ENCODE measurements at places on chromosomes 4 and X. TPM values are rescaled to one million over a fixed set of nuclear protein-coding genes. Genes with fewer than 3 reads are reported as not detected.

CRMP1 gene
- 0.31 TPM for total RNA-seq

CFI gene
- not detected for total RNA-seq

PRDM8 gene
- total RNA-seq, result 13.7 TPM

DCAF4L1 gene
- total RNA-seq, result 0.24 TPM

IL1RAPL1 gene
- total RNA-seq, result not detected

- no peak overlapping the region for H3K4me3 ChIP-seq
- H3K27ac ChIP-seq, result no peak overlapping the region
- DNase-seq, result no peak
- no peaks in the 10 kb centered on the region for H3K27me3 ChIP-seq
- H3K36me3 ChIP-seq, result no peaks in the 10 kb centered on the region
These were observed 175.0 kb downstream of the TENM3 start for GRCh38 chr4:182418054-182418734.

DNA sequence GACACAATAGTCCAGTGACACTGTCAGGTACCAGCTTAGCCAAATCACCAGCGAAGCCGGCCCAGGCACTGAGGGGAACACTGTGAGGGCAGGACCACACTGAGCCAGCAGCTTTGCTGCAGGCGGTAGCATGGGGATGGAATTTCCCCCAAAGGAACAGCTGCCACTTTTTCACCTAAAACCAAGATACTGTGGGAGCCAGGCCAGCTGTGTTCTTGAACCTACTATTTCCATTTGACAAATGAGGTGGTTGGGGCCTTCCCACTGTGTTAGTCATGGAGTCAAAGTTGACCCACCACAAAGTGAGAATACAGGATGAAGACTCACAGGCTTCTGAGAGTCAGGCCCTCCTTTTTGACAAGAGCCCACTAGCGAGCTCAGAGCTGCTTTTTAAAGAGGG is 70.7 kb upstream of the SH3RF1 start:
- no peaks in the 10 kb centered on the region for H3K4me1 ChIP-seq
- H3K36me3 ChIP-seq, result no peaks in the 10 kb centered on the region
- H3K4me3 ChIP-seq, result no peak overlapping the region
- H3K27me3 ChIP-seq, result no peaks in the 10 kb centered on the region
- DNase-seq, result no peak

- no peaks in the 10 kb centered on the region for H3K4me1 ChIP-seq
- H3K27ac ChIP-seq, result no peak overlapping the region
- DNase-seq, result no peak
- H3K4me3 ChIP-seq, result no peak overlapping the region
- no peaks in the 10 kb centered on the region for H3K36me3 ChIP-seq
These were observed 96.5 kb upstream of the DHX15 start for GRCh38 chr4:24680746-24681448.

GRCh38 chrX:119095936-119096335 is 23.1 kb downstream of the CT47C1 start:
- H3K27ac ChIP-seq, result no peak overlapping the region
- no peaks in the 10 kb centered on the region for H3K36me3 ChIP-seq
- H3K27me3 ChIP-seq, result no peaks in the 10 kb centered on the region
- no peak overlapping the region for H3K4me3 ChIP-seq

GRCh38 chrX:150574559-150575418 is 6.4 kb downstream of the MTM1 start:
- peak overlapping the region; percentile 42 for H3K4me3 ChIP-seq
- no peaks in the 10 kb centered on the region for H3K27me3 ChIP-seq
- H3K4me1 ChIP-seq, result peaks cover 68% of the 10 kb centered on the region
- no peak for DNase-seq
- no peaks in the 10 kb centered on the region for H3K36me3 ChIP-seq

DNA sequence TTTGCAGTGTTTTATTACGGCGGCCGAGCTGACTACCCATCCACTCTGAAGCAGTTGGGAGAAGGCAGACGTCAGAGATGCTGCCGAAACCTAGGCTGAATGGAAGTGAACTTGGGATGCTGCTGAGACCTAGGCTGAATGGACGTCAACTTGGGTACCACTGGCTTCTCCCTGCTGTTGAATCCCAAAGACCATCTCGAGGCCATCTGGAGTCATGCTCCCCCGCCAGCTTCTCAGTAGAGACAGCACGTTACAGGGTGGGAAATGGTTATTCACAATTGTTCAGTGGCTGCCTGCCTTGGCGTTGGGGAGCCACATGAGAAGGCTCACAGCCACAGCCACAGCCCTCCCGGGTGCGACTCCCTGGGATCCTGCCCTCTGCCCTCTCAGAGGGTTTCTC is 40.9 kb downstream of the P2RY8 start:
- peaks cover 5% of the 10 kb centered on the region for H3K4me1 ChIP-seq
- H3K36me3 ChIP-seq, result peaks cover 30% of the 10 kb centered on the region
- H3K27ac ChIP-seq, result no peak overlapping the region
- H3K4me3 ChIP-seq, result no peak overlapping the region

DNA sequence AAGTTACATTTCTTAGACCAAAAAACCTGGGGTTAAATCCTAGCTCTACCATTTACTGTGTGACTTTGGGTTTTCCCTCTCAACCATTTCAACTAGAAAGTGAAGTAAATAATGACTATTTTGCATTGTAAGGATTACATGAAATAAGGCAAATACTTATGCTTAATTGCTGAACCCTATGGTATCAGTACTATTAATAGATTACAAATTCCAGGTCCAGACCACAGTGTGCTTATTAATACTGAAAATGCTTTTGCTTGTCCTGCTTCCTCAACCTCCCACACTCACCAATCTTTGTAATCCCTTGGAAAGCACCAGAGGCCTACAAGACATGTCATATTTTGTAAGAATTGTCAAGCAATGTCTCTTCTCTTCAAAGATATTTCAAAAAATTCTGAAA is 456.5 kb downstream of the SPOCK3 start:
- no peaks in the 10 kb centered on the region for H3K4me1 ChIP-seq
- H3K36me3 ChIP-seq, result no peaks in the 10 kb centered on the region
- no peak for DNase-seq

DNA sequence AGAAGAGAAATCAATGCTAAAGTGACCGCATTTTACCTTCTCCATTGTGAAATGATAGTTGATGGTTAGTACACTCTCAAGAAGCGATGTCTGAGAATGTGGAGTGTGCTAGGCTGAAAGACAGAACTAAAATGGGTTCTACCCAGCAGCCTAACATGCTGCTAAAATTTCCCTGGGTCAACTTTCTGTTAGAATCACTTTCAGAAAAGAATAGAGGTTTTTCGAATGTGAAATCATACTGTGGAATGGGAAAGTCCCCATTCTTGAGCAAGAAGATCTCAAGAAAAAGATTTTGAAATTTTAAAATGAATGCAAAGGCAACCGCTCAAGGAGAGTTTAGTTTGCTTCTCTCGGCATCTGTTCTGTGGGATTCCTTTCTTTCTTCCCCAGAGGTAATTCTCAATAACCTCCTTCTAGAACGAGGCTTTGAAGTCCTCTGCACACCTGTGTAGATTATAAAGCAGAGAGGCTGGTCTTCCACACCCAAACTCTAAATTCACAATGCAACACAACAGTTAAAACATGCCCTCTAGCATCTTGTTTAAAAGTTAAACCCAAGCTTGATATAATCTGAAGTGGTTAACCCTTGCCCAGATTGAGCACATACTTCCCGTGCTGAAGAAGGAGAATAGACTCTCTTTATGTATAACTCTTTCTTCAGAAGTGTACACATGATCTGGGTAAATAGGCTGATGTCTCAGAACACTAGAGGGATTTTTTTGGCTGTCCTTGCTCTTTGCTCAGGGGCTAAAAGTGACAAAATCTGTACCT is 208.7 kb upstream of the KLF3 start:
- no peak overlapping the region for H3K4me3 ChIP-seq
- no peaks in the 10 kb centered on the region for H3K36me3 ChIP-seq
- H3K4me1 ChIP-seq, result no peaks in the 10 kb centered on the region
- no peaks in the 10 kb centered on the region for H3K27me3 ChIP-seq

DNA sequence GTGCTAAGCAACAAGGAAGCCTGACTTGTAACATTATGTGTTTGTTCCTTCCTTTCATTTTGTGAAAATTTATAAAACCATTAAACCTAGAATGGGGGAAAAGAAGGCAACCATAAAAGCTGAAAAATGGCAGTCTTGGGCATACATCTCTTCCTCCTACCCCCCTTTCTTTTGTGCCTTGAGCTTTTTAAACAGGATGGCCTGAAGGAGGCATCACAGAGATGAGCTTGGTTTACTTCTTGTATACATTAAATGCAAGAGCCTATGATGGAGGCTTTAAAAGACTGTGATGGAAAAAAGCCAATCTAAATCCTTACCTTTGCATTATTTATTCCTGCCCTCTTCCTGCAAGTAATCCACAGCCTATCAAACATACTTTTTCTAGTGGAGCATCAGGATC is 36.2 kb upstream of the ADH7 start:
- H3K36me3 ChIP-seq, result no peaks in the 10 kb centered on the region
- no peak overlapping the region for H3K27ac ChIP-seq
- H3K4me1 ChIP-seq, result no peaks in the 10 kb centered on the region
- H3K4me3 ChIP-seq, result no peak overlapping the region
- no peak for DNase-seq

DNA sequence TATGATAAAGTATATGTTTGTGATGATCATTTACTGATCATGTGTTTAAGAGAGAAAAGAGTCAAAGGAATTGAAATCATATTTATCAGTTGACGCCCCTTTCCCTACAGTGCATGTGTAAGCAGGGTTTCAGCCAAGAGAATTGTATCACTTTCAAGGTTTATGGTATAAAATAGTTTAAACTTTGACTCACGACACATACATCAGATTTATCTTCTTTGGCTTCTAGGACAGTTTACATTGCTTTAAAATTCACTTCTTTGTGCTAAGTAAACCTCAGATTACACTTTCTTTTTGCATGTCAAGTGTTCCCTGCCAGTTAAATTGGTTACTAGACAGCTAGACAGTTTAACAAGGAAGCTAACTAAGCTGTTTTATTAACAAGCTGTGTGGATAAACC is 86.3 kb upstream of the MYOZ2 start:
- H3K36me3 ChIP-seq, result no peaks in the 10 kb centered on the region
- H3K4me3 ChIP-seq, result no peak overlapping the region
- no peak overlapping the region for H3K27ac ChIP-seq
- no peaks in the 10 kb centered on the region for H3K4me1 ChIP-seq
- no peaks in the 10 kb centered on the region for H3K27me3 ChIP-seq

GRCh38 chrX:151970661-151971060 is 3.8 kb downstream of the GABRE start:
- H3K4me3 ChIP-seq, result no peak overlapping the region
- H3K36me3 ChIP-seq, result no peaks in the 10 kb centered on the region
- no peak for DNase-seq
- H3K27me3 ChIP-seq, result no peaks in the 10 kb centered on the region
- H3K27ac ChIP-seq, result no peak overlapping the region
- no peaks in the 10 kb centered on the region for H3K4me1 ChIP-seq

DNA sequence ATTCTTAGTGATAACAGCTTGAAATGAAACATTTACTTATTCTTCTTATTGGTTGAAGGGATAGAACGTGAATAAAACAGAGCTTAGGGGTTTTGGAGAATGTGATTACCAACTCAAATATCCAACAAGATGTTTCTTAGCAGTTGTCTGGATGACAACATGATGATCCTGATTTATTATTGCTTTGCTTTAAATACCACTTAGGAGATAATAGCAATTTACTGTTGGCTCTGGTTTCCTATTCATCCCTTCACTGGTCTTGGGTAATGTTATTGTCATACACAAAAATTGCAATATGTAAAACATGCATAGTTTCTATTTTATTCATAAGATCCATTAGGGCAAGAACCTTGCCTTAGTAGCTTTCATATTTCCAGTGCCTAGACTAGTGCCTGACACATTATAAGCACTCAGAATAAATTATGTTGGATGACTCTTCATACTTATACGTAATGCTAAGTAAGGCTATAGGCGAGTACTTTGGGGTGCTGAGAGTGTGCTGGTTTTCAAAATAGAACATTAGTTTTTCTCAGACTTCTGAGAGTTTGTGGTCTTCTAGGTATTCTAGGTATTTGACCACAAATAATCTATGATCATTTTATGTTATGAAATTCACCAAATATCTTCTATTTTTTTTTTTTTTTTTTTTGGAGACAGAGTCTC is 58.6 kb upstream of the PGRMC2 start:
- H3K4me3 ChIP-seq, result no peak overlapping the region
- H3K36me3 ChIP-seq, result no peaks in the 10 kb centered on the region
- no peak for DNase-seq
- no peaks in the 10 kb centered on the region for H3K27me3 ChIP-seq

DNA sequence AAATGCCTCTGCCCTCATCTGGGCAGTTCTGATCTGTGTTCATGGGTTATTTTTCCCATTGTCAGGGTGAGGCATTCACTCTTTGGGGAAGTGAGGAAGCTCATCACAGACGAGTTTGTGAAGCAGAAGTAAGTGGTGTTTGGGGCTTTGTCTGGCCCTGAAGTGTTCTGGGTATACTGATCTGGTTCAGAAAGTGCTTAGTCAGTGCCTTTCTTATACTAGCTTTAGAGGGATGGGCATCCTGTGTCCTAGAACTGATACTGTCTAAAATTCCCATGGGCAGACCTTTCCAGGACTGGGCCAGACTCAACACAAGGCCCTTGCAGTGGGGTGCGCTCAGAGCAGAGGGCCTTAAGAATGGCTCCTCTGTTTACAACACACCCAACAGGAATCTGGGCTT is 6.4 kb downstream of the TRO start:
- DNase-seq, result no peak
- H3K27ac ChIP-seq, result no peak overlapping the region
- H3K4me3 ChIP-seq, result no peak overlapping the region
- H3K27me3 ChIP-seq, result no peaks in the 10 kb centered on the region

- H3K4me1 ChIP-seq, result no peaks in the 10 kb centered on the region
- no peak overlapping the region for H3K27ac ChIP-seq
- no peak for DNase-seq
- H3K36me3 ChIP-seq, result no peaks in the 10 kb centered on the region
These were observed 1071.8 kb downstream of the FAT4 start for GRCh38 chr4:126386512-126386911.

GRCh38 chr4:76977736-76978350 is 28.3 kb downstream of the SEPTIN11 start:
- H3K4me1 ChIP-seq, result peaks cover 17% of the 10 kb centered on the region
- H3K36me3 ChIP-seq, result no peaks in the 10 kb centered on the region
- H3K27me3 ChIP-seq, result no peaks in the 10 kb centered on the region
- no peak overlapping the region for H3K4me3 ChIP-seq
- no peak overlapping the region for H3K27ac ChIP-seq

DNA sequence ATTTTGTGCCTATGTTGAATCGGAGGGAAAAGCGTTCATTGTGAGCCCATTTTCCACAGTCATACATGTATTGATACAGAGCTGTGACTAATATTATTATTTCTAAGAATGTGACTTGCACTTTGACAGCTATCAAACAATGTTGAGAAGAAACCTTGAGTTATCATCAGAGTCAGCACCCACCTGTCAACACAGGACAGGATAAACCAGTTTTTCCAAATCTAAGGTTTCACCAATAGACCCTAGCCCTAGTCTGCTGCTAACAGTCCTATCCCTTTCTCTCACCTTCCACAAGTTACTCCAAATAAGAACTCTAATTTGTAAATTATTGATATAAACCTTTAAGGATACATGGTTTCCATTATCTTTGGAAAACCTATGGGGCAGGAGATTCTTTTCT is 47.7 kb upstream of the DHX15 start:
- no peaks in the 10 kb centered on the region for H3K36me3 ChIP-seq
- no peak overlapping the region for H3K27ac ChIP-seq
- H3K27me3 ChIP-seq, result no peaks in the 10 kb centered on the region
- H3K4me1 ChIP-seq, result no peaks in the 10 kb centered on the region
- DNase-seq, result no peak

- no peak for DNase-seq
- H3K4me1 ChIP-seq, result no peaks in the 10 kb centered on the region
- no peak overlapping the region for H3K27ac ChIP-seq
- H3K27me3 ChIP-seq, result no peaks in the 10 kb centered on the region
These were observed 74.4 kb upstream of the DDX3X start for GRCh38 chrX:41259516-41259915.

- H3K4me3 ChIP-seq, result no peak overlapping the region
- no peaks in the 10 kb centered on the region for H3K36me3 ChIP-seq
- H3K4me1 ChIP-seq, result no peaks in the 10 kb centered on the region
- no peaks in the 10 kb centered on the region for H3K27me3 ChIP-seq
- DNase-seq, result no peak
These were observed 41.2 kb downstream of the NPY5R start for GRCh38 chr4:163384926-163385325.

Measured in naive thymus-derived CD4-positive, alpha-beta T cell (primary cell).